Fibroblast of skin of back (primary cell): ENCODE measurements at places on chromosomes 1 and 21.

- DNase-seq: peak; percentile 69
These were observed 18.6 kb upstream of the PRKAA2 start for GRCh38 chr1:56626546-56626945.

DNA sequence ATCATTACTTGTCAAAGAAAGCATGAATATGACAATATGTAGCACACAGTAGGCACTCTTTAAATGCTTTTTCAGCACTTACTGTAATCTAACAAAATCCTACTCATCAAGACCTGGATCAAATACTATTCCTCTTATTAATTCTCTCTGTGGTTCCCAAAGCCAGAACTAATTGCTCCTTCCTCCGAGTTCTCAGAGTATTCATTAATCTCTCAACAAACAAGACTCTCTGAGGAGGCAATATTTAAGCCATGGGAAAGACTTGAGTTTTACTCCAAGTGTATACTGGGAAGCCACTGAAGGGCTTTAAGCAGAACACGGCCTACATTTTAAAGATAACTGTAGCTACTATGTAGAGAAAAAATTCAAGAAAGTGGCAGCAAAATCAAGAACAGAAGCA, 79.7 kb downstream of the ENAH start:
- no peak for DNase-seq

GRCh38 chr1:61428146-61428545, 296.8 kb downstream of the TM2D1 start:
- DNase-seq: peak; percentile 23

DNA sequence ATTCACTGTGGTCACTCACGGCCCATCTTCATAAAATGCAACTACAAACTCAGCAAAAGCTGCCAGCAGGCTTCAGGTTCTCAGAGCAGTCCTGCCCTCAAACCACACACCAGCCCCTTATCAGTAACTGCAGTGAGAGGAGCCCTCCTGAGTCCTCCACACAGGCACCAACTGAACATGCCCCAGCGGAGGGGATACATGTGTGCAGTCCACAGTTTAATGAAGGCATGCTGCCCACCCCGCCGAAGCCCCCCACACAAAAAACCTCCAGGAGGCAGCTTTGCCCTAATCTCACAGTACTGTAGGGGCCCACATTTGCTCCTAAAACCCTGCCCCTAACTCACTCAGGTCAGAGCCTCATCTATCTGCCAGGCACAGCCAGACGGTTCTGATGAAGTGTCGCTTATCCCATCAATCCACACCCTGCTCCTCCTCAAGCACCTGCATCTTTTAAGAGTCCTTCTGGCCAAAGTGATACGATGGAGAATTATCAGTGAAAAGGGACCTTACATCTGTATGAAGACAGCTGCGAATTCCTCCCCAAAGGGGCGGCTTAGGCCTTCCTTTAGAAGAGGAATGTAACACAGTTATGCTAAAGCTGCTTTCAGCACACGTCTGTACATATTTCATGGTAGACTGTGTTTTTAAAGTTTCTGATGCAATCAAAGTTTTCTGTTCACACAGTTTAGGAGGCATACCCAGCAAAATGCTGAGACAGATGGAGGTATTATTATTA, 3.5 kb downstream of the ABCB10 start:
- peak; percentile 38 for DNase-seq

DNA sequence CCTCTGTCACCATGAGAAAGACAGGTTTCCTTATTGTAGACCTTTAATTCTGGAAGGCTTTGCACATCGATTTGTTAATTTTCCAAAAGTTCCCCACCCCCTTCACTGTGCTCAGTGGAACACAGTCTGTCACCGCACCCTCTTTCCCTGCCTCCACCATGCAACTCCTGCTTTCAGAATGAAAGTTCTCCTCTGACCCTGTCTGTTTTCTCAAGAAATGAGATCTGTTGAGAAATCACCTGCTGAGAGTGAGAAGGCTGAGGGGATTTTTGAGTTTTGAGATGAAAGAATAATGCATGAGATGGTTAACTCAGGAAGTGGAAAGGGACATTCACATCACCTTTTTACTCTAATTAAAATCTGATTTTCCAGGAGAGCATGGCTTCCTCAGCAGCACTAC, 99.6 kb downstream of the CYYR1 start:
- no peak for DNase-seq

GRCh38 chr1:19193004-19193403, 17.1 kb downstream of the UBR4 start:
- DNase-seq: no peak

DNA sequence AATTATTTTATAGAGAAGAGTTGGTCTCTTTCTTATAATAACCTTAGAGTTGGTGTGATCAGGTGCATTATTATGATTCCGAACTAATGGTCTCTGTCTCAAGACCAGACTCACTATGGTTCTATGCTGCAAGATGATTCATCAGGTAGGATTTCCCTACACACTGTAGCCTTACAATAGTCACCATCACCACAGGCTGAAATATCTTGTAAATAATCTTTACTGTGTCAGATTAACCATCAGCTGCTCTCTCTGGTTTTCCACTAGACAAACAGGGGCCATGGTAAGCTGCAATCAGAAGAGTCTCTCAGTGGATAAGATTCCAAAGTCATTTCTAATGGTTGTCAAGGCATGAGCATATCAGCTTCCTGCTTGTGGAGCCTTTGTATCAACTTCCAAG, 4.4 kb upstream of the GBP4 start:
- DNase-seq: peak; percentile 43

- peak; percentile 55 for DNase-seq
These were observed 1003.0 kb downstream of the TTLL7 start for GRCh38 chr1:82995951-82996350.

DNA sequence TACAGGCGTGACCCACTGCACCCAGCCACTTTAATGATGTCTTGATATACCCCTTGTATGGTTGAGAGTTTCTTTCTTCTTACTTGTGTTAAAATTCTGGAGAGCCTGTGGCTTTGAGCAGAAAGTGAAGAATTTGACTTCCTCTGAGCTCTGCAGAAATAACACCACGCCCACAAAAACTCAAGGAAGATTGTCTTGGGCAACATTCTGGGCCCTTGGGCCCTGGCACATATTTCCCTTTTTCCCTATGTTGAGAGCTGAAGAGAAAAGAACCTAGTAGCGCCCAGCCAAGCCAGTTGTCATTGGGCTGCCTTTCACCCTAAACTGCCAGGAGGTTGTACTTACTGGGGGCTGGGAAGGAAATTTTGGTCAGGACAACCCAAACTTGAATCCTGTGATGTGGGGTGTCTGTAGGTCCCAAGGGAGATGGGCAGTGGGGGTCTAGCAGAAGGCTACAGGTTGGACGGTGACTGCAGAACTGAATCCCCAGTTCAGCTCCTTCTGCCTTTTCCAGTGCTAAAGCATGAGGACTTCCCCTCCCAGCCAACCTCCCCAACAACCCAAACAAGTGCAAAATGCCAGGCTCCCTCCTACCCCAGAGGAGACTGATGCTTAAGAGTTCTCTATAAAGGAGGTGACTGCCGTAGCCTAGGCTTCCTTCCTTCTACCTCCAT, 11.7 kb upstream of the SNAPIN start:
- DNase-seq: no peak

- peak; percentile 71 for DNase-seq
These were observed 86.5 kb upstream of the IPO9 start for GRCh38 chr1:201742476-201742875.

DNA sequence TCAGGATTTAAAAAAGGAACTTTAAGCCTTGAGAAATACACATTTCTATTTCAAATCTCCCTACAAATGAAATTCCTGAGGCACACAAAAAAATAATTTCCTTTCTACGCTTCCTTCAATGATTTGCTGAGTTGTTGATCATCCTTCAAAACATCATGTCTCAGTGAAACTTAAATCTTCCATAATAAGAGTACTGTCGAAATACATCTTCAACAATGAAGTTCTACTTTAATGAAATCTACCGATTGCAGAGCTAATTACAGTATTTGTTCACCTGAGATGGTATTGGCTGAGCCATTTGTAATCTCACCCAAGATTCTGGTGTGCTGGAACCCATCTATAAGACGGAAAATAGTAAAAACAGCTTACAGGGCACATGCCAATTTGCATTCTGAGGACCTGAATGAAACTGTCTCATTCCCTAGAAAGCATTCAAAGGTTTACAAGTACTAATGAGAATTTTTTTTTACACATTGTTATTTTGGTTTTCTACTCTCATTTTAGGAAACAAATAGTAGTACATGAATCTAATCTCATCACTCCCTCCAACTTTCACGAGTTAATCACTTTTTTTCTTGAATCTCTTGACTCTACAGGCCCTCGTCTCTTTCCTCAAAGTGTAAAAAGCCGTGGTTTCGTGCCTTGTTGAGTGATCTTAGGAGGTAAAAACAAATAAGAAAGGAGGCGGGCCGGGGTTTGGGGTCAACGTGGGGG, 1.1 kb downstream of the CHML start:
- peak; percentile 46 for DNase-seq

GRCh38 chr21:16775076-16775475, 737.8 kb upstream of the CXADR start:
- DNase-seq: no peak

- DNase-seq: no peak
These were observed 4.8 kb downstream of the DEDD start for GRCh38 chr1:161127649-161128048.

DNA sequence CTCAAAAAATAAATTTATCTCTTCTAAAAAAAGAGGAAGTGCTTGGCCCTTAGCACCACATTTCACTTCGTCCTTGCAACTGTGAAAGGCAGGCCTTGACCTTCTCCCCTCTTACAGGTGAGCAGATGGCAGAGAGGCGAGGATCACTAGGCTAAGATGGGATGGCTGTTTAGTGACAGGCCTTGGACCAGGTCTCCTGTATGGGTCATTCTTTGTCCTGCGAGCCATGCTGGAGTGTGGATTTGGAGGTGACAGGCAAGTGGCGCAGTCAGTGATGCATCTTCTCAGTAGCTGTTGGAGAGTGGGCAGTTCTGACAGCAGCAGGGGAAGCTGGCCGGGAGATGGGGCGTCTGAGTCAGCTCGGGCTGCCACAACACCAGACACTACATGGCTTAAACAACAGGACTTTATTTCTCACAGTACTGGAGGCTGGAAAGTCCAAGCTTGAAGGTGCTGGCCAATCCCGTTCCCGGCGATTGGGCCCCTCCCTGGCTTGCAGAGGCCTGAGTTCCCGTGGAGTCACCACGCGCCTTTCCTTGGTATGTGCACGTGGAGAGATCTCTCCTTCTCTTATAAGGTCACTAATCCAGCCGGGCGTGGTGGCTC, 16.5 kb downstream of the SLC27A3 start:
- DNase-seq: peak; percentile 41

DNA sequence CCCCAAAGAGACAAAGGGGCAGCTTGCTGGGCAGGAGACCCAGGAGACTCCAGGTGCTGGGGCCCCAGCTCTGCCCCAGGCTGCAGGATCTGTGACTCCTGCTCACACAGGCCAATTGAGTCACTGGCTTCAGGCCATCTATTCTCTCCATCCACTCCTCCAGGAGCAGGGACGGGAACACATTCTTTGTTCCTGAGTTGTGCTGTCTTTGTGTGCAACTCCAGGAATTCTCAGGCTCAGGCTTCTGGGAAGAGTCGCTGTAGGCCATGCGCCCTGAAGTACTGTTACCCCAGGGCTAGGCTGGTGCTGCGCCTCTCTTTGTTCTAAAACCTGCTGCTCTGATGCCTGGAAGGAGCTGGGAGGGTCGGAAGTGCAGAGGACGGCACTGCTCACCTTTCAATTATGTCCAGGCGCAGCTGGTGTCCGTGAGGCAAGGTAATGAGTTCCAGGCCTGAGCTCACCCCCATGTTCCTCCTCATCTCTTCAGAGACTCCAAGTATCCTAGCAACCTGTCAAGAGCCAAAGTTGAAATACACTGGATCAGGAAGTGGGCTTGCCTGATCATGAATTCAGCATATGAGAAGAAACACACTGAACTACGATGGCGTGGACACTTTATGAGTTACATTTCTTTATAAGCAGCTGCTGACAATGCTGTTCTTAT, 105.9 kb downstream of the BCAR3 start:
- peak; percentile 55 for DNase-seq

GRCh38 chr1:171254859-171255258, 6.6 kb downstream of the FMO1 start:
- DNase-seq: peak; percentile 54

DNA sequence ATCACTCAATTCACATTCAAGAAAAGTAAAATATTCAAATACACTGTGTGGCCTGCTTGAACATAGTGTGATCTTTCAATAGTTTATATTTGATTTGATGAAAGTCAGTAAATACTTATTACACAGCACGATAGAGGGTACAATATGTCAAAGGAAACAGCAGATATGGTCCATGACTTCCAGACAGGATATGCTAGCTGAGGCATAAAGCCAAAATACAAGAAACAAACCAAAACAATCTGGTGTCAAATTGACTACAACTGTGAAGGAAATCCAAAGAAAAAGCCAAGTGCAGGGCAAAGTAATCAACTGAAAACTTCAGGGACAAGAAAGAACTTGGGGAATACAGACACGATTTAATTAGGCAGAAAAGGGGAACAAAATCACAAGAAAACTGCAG, 19.3 kb downstream of the RRAGC start:
- DNase-seq: no peak

GRCh38 chr1:157831968-157832626, 9.5 kb downstream of the CD5L start:
- DNase-seq: no peak

DNA sequence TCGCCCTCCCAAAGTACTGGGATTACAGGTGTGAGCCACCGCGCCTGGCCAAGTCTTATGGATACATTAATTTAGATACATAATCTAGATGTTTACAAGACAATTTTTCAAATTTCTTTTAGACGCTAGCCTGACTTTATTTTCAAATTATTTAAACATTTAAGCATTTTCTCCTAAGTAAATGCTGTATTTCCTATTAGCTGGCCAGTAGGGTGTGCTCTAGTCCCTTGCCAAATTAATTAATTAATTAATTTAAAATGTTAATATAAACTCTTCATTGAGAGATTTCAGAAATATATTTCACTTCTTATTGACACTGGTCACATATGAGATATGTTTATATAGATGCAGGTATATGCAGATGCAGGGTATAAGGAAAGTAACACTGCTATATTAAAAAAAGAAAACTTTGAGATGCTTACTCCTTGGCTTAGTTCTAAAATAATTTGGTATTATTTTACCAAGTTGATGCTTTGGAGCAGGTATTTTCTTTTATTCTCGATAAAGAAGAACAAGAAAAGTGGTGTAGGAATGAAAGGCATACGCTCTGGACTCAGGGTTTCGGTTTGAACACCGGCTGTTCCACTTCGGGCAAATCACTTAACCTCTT, 5.2 kb upstream of the ERRFI1 start:
- peak; percentile 63 for DNase-seq

DNA sequence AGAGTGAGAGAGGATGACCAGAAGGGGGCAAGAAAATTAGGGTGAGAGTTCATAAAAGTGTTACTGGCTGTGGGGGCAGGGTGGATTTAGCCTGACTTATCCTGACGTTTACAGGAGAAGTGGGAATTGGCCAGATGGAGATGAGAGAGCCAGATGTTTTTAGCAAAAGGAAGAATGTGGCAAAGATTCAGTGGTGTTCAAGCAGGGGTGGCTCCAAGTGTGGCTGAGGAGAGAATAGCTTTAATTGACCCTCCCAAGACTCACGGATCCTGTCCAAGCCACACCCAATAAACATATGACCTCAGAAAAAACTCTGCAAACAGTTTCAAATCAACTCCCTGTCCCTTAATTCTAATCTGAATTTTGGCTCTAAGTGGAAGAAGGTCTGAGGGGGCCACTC, 35.2 kb upstream of the EDEM3 start:
- no peak for DNase-seq

- peak; percentile 94 for DNase-seq
These were observed 26.9 kb upstream of the DDR2 start for GRCh38 chr1:162605225-162605927.
